Stimulated activated CD4-positive, alpha-beta T cell treated with anti-CD3 and anti-CD28 coated beads, TNF-alpha, amount 100 ng/mL, for 48 hours (primary cell): ENCODE measurements at places on chromosomes 13 and 19.

- DNase-seq, result no peak
Measured at GRCh38 chr19:48836089-48837017, at the start of gene HSD17B14. Gene HSD17B14, minus strand, starts transcription at chr19:48836491. Its CDS starts 80 bp downstream, at chr19:48836411.

DNA sequence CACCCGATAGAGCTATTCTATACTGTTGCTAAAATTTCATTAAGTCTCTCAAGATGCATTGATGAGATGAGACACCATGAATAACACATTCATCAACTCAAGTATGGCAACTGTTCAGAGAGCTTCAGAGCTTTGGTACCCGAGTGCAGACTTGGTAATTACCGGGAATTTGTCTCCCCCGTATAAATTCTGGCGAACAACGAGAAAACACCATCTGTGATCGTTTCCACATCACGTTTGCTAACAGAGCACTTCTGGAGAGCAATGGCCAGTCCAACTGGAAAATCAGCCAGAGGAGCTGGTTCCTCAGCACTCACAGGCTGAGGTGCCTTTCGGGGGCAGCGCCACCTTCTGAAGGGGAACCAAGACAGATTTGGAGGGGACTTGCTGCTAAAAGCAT lies 40.2 kb downstream of the SUGP2 start:
- DNase-seq, result no peak

DNA sequence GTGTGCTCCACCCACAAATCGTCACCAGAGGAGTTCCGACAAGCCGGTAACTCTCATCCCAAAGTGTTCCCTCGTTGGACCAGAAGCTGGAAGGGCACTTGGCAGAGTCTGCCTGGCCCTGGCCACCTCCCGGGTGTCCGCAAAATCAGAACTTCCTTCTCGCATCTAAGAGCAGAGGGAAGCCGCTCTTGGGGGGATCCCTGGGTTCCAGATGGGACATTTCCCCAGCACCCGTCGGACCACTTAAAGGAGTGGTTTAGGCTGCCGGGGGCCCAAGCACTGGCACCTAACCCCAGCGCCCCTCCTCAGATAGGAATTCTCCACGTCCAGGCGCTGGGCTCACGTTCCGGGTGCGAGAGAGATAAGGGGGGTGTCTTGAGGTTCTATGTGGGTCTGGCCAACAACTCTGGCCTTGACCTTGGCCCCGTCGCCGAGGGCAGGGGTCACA lies 857 bp upstream of the MAP2K7 start:
- DNase-seq, result no peak

DNA sequence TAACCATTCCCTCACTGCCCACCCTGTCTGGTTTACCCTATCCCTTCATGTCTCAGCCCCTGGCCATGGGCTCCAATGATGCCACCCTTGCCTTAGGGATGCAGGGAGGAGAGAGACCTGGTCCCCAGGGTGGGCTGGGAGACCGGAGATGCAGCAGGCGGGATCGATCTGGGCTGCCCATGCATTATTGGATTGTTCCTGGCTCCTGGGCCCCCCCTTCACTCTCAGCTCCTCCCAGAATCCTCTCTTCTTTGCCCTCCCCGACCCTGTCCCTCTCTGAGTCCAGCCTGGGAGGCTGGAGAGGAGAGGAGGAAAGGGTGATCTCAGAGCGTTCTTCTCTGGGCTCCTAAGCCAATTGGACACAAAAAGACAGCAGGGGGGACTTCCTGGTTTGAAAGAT lies 5.8 kb downstream of the KASH5 start:
- no peak for DNase-seq

DNA sequence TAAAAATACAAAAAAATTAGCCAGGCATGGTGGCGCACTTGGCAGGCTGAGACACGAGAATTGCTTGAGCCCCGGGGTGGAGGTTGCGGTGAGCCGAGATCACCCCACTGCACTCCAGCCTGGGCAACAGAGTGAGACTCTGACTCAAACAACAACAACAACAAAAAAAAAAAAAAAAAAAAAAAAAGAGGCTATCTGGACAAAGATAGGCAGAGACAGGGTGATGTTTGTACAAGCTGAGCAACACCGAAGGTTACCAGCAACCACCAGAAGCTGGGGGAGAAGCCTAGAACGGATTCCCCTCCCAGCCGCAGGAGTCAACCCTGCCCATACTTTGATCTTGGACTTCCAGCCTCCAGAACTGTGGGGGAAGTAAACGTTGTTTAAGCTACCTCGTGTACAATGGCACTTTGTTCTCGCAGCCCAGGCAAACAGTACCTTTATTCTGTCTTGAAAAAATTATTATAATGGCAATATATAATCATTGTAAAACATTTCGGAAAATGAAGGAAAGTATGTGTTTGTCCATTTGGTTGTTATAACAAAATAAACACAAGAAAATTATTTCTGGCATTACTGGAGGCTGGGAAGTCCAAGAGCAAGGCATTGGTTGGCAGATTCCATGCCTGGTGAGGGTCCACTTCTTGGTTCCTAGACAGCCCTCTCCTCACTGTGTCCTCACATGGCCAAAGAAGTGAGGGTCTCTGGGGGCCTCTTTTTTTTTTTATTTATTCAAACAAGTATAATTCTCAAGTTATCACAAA lies 39.8 kb upstream of the LATS2 start:
- no peak for DNase-seq

DNA sequence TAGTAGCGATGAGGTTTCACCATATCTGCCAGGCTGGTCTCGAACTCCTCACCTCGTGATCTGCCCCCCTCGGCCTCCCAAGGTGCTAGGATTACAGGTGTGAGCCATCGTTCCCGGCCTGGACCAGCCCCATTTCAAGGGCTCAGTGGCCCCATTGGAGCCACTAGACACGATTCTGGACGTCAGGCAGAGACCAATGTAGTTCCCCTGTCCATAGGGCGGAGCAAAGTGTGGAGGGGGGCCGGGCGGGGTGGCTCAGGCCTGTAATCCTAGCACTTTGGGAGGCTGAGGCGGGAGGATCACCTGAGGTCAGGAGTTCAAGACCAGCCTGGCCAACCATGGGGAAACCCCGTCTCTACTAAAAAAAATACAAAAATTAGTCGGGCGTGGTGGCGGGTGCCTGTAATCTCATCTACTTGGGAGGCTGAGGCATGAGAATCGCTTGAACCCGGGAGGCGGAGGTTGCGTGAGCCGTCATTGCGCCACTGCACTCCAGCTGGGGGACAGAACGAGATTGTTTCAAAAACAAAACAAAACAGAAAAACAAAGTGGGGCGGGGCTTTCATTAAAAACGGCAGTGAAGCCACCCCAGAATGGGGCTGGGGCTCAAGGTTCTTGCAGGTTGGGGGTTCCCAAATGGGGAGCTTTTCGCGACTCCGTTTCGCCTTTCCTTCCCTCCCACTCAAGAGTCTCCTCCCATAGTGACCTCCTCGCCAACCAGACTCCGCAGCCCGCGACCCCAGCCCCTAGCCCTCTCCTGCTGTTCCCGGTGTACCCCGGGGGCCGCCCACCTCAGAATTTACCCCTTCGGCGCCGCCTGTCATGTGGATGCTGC lies 758 bp upstream of the TECR start:
- no peak for DNase-seq

DNA sequence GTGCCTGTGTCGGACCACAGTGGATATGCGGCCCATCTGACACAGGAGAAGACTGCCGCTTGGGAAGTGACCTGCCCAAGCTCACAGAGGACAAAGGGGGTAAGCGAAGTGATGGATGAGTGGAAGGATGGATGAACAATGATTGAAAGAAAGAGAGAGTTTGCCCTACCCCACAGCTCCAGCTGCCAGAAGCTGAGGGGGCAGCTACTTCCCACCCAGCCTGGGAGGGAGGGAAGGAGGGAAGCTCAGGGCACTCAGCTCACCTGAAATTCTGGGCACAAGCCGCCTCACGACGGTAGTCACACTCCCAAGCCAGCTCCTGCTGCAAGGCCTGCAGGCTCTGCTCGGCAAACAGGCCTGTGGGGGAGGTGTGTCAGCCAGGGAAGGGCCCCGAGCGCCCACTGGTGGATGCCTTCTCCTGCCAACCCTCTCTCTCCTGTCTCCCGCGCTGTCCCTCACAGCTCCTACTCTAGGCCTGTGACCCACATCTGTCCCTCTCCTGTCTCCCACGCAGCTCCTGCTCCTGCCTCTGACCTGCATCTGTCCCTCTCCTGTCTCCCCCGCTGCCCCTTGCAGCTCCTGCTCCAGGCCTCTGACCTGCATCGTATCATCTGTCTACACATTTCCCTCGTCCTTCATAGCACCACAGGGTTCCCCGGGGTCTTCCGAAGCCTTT lies 12.0 kb upstream of the NUMBL start:
- DNase-seq, result no peak

GRCh38 chr19:14081797-14082674 lies 3.5 kb downstream of the C19orf67 start:
- DNase-seq, result no peak

- no peak for DNase-seq
Measured at GRCh38 chr13:71634182-71634581, 232.8 kb downstream of the DACH1 start.

- no peak for DNase-seq
Measured at GRCh38 chr13:111027458-111028439, 87.4 kb upstream of the ARHGEF7 start.

DNA sequence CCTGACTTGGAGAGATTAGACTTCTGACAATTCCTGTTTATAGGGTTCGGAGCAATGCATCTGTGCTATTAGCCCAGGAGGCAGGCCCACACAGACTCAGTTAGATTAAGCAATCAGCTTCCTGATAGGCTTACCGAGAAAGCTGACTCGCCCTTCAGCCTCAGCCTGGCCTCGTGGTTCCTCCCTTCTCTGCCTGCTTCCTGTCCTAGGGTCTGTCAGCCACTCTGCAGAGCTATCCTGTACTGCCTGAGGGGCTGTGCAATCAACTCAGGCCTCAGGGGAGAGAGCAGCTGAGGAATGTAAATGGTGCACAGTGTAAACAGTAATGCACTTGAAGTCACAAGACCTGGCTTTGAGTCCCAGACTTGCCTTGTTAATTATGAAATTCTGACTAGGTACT lies 30.7 kb downstream of the HTR2A start:
- no peak for DNase-seq
